ENCODE measurements at places on chromosomes 13 and 19.

- no peak for DNase-seq
Observed at GRCh38 chr19:48896191-48896720, 2.3 kb downstream of the TULP2 start.

- DNase-seq, result no peak
Observed at GRCh38 chr13:70390968-70391367, 282.7 kb upstream of the KLHL1 start.

DNA sequence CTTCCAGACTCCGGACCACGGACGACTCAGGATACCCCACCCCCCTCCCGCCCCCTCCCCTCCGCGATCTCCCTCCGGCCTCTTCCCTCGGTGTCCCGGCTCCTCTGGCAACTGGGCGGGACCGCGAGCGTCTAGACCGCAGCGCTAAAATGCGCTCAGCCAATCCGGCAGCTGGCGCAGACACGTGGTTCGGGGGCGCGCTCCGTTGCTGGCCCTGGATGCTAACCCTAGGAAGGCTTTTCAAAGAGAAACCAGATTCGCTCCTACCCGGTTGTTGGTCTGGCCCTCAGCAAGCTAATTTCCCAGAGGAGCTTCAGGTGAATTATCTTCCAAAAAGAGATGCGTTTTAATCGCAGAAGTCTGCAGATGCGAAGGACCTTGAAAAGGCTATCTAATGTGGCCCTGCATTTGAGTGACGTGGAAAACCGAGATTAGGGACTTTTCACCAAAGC lies at the start of gene DZIP1:
DZIP1 (minus strand) TSS at position 106 of the 452 bp plus-strand sequence. CDS start 2,677 bp downstream, outside the sequence.
- no peak for DNase-seq

DNA sequence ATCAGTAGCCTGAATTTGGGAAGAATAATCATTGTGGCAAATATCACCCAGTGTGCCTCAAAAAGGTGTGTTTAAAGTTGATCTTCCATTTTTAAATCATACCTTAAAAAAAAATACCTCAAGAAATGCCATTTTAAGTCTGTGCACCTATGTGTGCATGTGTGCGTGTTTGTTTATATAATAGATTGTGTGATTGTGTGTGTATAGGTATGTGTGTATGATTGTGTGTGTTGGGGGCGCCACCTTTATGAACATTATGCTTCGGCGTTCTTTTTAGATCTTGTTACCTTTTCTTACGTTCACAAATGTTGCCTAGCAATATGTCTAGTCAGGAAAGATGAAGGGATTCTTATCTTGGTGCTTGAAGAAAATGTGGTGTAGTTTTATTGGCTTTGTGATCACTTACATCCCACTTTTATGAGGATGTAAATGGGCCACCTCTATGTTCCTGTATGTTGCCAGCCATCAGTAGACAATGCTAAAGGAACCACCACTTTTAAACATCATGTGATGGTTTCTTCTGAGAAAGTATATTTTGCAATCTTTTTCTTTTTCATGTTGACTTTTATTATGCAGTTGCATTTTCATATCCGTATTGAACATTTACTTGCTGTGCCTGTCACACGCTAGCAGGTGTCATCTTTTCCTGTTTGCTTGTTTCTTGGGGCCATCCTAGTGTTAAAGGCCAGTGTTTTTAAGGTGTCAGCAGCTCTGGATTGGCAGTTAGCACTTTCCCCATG lies 2.2 kb upstream of the IRS2 start:
- no peak for DNase-seq

DNA sequence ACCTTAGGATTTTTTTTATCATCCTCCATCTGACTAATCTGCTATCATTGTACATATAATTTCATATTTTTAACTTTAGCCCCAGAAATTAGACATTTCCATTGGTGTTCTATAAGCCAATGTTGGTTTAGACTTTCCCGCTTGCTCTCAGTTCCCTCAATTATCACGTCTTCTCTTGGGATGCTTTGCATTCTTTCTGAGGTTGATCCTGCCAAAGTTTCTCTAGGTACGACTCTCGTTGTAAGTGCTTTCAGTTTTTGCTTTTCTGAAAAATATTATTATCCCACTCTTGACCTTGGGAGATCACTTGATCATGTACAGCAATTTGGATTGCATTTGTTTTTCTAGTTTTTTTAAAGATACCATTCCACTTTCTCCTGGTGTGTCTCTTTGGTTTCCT lies 270.2 kb downstream of the IRS2 start:
- DNase-seq, result no peak

- DNase-seq, result peak; percentile 45
Observed at GRCh38 chr13:110340812-110341444, 33.8 kb downstream of the COL4A2 start.

DNA sequence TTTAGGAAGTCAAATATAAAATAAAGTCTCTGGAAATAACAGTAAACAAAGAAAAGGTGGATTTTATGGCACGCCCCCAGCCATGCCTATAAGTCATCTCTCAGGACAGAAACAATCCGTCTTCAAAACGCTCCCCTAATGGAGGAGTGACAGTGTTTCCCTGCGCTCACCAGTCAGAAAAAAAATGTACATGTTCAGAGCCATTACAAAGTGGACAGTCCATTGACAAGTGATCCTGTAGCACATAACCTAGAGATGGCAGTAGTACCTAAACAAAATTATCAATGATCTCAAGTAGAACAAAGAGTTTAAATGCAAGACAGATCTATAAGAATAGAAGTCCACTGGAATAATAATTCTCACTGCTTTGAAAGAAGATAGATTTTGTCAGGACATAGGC lies 891.7 kb upstream of the MIR17HG start:
- no peak for DNase-seq

DNA sequence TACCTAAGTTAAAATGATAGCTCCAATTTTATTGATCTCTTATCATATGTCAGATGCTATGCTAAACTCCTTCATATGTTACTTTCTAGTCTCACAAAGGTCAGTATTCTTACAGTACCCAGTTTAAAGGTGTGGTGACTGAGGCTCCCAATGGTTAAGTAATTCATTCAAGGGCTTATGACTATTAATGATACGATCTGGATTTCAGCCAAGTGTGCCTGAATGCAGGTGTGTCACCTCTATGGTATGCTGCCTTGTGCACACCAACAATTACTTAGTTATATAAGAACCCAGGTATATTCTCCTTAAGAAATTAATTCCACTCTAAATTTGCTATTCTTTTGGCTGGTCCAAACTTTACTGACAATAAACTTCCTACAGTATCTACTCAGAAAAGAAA lies 84.6 kb upstream of the TRPC4 start:
- DNase-seq, result no peak

GRCh38 chr19:5289060-5289990 lies 51.3 kb downstream of the PTPRS start:
- DNase-seq, result no peak

GRCh38 chr19:11560404-11561051 lies 1.5 kb upstream of the ELOF1 start:
- DNase-seq, result peak; percentile 44

DNA sequence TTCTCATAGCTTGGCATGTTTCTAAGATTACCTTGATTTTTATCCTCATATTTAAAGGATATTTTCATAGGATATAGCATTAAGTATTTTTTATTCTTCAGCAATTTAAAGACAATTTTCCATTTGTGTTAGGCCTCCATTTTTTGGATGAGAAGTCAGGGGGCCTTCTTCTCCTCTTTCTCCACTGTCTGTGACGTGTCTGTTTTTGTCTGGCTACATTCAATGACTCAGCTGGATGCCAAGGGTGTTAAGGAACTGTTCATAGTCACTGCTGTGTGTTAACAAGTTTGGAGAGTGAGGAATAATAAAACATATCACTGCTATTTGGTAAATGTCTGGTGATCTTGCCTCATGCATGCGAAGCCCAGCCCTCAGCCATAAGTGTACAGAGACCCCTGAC lies 36.4 kb downstream of the ZNF582 start:
- no peak for DNase-seq

DNA sequence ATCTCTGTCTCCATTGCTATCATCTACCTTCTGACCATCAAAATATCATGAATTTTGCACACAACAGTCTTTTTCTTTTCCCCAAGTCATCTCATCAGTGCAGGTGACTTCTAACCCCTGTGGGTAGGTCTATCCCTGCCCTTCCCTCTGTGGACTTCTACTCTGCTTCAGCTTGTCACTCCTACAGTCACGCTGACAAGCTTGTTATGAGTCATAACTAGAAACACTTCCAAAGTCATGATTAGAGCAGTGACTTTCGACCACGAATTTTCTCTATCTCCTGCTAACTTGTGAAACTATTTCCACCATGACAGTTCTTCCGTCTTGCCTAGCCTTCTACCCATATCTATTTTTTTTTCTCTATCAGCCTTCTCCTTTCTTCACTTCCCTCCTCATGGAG lies 343.7 kb upstream of the ARGLU1 start:
- no peak for DNase-seq

DNA sequence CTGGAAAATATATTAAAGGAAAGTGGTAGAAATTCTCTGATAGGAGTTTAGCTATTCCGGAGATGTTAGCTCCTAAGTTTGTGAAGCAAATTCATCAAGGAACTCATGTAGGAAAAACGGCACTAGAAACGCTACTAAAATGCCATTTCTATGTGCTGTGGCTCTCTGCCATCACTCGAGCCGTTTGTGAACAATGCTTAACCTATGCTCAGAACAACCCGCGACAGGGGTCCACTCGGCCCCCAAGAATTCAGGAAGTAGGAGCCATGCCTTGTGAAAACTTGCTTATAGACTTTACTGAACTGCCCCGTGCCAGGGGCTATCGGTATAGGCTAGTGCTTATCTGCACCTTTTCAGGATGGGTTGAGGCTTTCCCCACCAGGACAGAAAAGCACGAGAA lies 14.2 kb upstream of the SLC15A1 start:
- DNase-seq, result no peak

- DNase-seq, result no peak
Observed at GRCh38 chr19:46693760-46694159, 23.2 kb downstream of the PRKD2 start.

DNA sequence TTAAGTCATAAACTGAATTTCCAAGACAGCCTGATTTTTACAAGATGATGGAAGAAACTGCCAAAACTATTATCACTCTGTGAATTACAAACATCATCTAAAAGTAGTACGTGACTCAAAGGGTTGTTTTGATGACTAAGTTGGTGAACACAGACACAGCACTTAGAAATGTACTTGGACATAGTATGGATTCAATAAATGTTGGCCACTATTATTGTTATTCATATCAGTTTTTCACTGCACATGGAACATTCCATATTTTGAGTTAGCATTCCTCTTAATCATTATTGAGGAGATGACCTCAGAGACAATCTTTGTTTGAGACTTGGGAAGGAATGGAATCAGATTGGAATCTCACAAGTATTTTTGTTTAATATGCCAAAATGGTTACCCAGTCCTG lies 172.9 kb downstream of the OXGR1 start:
- DNase-seq, result no peak

GRCh38 chr13:78759704-78760103 lies 100.7 kb upstream of the OBI1 start:
- no peak for DNase-seq

DNA sequence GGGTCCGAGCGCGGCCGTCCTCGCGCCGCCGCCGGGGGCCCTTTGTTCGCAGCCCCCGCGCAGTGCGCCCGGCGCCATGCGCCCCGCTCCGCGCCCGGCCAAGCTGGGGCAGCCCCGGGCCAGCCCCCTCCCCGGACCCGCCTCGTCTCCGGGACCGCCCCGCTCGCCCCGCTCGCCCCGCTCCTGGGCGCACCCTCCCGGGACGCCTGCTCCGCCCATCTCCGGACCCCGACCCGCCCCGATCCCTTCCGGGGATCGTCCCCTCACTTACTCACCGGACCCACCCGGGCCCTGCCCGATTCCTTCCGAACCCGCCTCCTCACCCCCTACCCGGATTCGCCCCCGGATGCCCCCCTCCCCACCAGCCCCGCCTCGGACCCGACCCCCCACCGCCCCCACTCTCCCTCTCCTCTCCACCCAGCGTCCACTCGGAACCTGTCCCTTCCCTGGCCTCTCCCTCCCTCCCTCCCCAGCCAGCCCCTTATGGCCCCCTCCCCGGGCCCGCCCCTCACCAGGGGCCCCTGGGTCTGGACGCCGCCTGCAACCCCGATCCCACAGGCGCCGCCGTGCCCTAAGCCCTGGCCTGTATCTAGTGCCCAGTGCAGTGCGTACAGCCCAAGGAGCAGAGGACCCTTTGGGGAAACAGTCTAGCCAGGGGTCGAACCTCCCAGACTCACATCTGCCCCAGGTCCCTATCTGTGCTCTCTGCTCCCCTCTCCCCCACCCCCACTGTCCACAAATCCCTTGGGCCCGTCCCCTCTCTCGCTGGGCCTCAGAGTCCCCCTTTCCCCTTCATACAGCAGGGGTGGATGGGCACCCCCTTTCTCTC lies at the start of gene CPAMD8:
CPAMD8 (minus strand) TSS at position 105 of the 829 bp plus-strand sequence. CDS start 168 bp downstream, outside the sequence.
- DNase-seq, result no peak

GRCh38 chr13:108376308-108376707 lies 106.8 kb downstream of the TNFSF13B start:
- DNase-seq, result no peak

DNA sequence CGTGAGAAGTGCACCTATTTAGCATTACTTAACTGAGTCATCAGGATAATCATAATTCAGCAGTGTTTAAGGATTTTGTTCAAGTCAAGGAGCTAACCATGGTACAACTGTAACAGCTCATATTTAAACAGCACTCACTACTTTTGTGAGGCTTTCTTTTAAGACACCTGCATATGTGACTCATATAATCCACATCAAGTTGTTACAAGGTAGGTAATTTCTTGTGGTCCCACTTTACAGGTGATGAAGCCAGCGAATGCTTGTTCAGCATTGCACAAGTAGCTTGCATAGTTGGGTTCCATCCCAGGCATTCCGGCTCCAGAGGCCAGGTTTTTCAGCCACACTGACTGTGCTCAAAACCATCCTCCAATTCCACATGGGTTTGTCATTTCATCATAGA lies 569.2 kb downstream of the MYO16 start:
- no peak for DNase-seq

DNA sequence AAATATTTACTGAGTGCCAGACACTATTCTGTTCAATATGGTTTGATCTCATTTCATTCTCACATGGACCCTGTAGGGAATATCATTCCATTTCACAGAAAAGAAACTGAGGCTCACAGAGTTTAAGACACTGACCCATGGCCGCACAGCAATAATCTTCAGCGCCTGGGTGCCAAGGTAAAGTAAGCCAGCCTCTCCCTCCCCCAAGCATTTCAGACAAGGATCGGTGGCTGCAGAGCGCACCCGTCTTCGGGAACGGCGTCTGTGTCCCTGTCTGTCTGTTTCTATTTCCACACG lies 4.3 kb upstream of the PDE4A start:
- DNase-seq, result no peak

DNA sequence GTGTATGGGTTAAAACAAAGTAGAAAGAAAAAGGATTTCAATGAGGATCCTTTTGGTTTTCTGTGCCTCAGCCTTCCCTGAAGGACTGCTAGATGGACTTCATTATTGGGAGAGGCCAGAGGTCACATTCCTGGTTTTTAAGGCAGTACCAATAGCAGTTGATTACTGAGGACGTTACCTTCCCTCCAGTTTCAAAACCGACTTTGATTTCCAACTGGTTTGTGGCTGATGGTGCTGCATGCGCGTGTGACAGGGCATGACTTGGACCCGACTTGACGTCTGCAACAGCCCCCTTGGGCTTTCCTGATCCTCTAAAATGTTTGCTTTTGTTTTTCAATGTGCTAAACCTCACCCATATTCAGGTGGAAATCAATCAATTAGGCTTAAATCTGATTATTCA lies 314.3 kb upstream of the ARGLU1 start:
- DNase-seq, result no peak

Data from activated T-cell treated with anti-CD3 and anti-CD28 coated beads for 4 hours (primary cell).